D341Med (cell line): ENCODE measurements at places on chromosomes 4 and X.

DNA sequence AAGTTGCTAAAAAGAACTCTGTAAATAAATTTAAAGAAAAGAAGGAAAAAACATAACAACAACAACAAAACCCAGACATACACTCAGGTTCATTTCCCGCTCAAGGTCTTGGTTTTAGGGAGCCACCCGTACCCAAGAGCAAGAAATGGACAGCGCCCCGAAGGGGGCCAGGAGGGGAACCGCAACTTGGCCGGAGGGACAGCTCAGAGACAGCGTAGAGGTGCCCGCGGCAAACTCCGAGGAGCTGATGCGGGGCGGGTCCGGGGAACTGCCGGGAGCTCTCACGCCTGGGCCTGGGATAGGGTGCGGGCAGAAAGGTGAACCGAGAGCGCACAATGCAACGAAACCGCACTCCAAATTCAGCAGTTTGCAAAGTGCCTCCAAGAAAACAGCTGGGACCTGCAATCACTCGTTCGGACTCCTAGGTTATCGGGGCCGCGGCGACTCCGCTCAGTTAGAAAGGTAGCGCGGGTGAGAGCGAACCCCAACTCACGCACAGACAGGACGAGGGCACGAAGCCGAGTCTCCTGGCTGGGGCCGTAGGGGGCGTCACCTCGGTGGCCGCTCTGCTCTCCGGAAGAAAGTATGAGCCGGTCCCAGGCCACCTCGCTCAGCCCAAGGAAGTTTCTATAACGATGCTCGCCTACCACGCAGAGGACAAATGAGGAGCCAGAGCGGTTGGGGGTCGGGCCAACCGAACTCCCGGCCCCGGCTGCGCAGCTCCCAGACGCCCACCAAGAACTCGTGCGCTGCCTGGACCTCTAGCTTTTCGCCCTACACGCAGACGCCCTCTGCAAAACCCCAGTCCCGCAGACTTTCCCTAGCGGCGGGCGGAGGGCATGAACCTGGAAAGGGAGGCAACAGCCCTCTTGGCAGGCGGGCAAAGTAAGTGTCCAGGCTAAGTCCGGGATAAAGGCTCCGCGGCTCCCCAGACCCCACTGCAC lies 1.4 kb downstream of the NDNF start:
- DNase-seq: peak; percentile 67

GRCh38 chr4:183830438-183830985 lies 74.6 kb upstream of the STOX2 start:
- DNase-seq: no peak

- no peak for DNase-seq
Measured at GRCh38 chrX:75278991-75279390, 5.1 kb downstream of the UPRT start.

DNA sequence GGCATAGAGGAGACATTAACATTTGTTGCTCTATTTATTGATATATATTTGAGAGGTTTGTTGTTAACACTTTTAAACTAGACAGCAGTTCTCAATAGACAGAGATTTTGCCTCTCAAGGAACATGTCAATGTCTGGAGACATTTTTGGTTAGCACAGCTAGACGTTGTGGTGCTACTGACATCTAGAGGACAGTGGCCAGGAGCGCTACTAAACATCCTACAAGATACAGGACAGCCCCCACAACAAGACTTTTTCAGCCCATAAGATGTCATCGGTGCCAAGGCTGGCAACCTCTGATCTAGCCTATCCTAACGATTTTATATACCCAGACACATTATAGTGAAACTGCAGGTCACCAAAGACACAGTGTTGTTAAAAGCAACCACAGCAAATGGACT lies 18.4 kb upstream of the CTSO start:
- DNase-seq: peak; percentile 22

GRCh38 chr4:106584337-106584989 lies 215.9 kb upstream of the GIMD1 start:
- DNase-seq: no peak

DNA sequence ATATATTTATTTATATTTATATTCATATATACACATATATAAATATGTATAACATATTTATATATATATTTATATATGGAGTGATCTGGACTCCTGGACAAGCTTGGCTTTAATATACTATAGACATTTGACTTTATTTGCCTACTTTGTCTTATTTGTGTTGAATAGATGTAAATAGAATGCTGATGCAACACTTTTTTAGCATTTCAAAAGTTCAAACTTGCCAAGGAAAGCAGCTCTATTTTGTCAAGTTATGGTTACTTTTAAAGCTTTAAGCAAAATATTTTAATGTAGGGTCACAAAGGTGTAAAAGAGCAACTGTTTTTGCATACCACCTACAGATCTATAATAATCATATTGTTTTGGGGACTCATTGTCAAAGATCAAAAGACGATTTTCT lies 61.1 kb downstream of the FSTL5 start:
- DNase-seq: no peak

DNA sequence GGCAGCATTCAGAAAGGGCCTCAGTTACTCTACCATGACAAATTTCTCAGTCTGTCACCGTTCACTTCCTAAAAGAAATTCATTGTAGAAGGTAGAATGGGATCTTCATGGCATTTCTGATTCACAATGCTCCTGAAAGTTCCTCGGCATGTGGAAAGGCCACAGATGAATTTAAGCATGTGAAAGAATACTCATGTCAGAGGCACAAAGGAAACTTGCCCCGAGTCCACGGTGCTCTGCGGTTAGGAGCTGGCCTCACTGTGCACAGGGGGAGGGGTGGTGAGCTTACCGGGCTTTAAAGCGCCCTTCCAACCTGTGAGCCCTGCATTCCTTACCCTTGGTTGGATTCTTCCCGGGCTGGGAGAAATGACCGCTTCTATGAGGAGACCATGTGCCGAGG lies 9.3 kb downstream of the TKTL1 start:
- no peak for DNase-seq

- DNase-seq: no peak
Measured at GRCh38 chr4:108450236-108450898, 170.0 kb upstream of the RPL34 start.

GRCh38 chrX:53538781-53539180 lies 104.6 kb upstream of the HSD17B10 start:
- DNase-seq: no peak

- DNase-seq: no peak
Measured at GRCh38 chr4:60089546-60090273, 1110.4 kb upstream of the ADGRL3 start.

DNA sequence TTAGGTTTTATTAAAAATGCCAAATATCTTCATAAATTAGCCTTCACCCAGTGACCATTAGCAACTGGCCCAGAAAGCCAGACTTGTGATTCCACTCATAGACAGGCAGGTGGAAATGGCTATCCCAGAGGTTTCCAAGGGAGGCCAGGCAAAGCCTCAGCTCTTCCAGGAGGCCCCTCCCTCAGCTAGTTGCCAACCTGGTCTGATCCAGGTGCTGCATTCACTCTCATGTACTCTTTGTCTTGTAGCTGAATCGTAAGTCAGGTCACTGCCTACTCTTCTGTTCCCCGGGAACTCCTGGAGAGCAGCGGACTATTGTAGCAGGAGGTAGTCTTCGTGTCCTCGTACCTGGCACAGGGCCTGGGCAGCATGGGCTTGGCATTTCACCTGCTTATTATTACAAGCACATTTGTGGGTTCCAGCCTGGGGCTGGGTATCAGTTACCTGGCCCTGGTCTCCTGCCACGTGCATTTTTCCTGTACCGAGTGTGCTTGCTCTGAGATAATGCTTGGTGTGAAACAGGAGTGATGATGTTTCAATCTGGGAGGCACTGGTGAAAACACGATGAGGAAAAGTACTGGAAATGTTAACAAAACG lies 101.6 kb downstream of the FAM193A start:
- DNase-seq: no peak

DNA sequence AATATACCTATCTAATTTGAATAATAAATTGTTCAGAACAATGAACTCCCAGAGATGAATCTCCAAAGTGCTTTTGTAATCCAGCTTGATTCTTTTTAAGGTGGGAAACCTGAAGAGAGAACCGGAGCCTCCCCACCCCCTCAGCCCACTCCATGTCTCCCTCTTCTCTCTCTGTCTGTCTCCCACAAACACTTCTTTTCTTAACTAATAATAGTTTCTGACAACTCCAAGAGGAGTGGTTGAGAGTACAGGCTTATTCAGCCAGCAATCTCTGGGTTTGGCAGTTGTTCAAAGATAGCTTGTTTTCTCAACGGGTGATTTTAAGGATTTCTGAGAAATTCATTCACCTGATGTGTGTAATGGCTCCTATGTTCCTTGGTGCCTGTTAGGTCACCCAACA lies 23.4 kb downstream of the PPP4R3C start:
- DNase-seq: no peak

- peak; percentile 64 for DNase-seq
Measured at GRCh38 chr4:45663003-45663402, 460.9 kb downstream of the GABRG1 start.

- no peak for DNase-seq
Measured at GRCh38 chr4:119977076-119977940, 89.3 kb downstream of the MAD2L1 start.

- no peak for DNase-seq
Measured at GRCh38 chr4:176838601-176839433, 46.1 kb upstream of the VEGFC start.

- no peak for DNase-seq
Measured at GRCh38 chr4:22167201-22167600, 218.6 kb upstream of the KCNIP4 start.

DNA sequence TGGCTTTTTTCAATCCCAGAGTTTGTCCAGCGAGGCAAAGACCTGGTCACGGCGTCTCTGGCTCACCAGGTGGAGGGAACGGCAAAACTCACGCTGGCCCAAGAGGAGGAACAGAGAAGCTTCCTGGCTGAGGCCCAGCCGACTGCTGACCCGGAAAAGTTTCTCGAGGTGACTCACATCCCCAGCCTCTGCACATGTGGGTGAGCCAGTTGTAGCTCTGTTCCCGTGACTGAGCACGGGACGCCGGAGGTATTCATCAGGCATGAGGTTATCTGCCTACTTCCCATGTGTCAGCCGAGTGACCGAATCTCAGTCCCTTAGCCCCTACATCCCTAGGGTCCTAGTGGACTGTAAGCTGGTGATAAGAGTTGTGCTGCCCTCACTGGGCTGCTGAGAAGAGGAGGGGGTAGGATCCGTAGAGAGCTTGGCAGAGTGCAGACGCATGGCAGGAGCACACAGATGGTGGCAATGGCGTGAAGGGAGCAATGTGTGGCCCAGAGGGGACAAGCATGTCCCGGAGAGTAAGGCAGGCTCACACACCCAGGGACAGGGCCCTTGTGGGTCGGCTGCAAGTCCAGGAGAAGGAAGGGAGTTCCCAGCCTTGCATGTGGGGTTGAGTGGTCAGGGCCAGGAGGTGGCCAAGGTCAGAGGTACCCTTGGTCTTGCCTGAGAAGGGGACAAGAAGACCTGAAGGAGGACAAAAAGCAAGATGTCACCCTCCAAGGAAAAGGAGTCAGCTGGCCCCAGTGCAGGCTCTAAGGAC lies 42.9 kb downstream of the EVC start:
- no peak for DNase-seq

- no peak for DNase-seq
Measured at GRCh38 chrX:155028129-155028528, 1.5 kb downstream of the FUNDC2 start.

DNA sequence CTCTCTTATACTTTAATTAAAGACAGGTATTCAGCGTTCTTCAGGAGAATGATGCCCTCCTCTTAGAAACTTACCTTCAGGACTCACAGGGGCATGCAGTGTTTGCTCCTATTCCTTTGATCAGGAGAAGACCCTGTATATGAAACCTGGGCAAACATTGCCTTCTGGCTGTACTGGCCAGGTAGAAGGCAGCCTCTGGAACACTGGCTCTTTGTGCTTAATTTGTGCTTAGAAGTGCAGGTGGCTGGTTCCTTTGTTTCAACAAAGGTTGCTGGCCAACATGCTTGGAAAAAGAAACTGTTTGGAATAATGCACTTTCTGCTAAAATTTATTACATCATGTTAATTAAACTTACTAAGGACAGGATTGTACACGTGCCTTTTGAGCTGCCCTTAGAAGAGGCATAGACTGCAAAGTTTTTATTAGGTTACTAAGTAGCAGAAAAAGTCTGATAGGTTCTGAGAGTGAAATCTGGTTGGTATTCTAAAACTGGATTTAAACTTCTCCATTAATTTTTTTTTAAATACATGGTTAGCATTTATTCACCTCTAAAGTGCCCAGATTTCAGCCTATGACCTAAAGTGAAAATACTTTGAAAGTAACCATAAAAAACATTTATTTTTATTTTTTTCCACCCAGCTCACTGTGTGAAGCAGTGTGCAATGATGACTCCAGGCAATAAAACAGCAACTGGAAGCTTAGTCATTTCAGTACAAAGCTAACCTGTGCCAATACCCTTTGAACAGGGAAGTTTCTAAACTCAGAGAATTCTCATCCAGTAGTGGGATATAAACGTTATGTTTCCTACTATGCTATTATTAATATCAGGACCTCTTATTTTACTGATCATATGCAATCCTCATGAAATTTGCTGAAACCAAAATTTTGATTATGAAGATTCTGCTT lies 11.3 kb downstream of the RASSF6 start:
- DNase-seq: no peak
